ENCODE measurements at places on chromosomes 11 and 22. TPM values are rescaled to one million over a fixed set of nuclear protein-coding genes. Genes with fewer than 3 reads are reported as not detected.

Gene SLC22A6
- total RNA-seq, result not detected

Gene MRGPRX4
- total RNA-seq, result not detected

Gene YPEL4
- not detected for total RNA-seq

Gene C11orf86
- not detected for total RNA-seq

Gene USP47
- total RNA-seq, result 51.4 TPM

Gene WNT11
- 1.5 TPM for total RNA-seq

Gene PDGFB
- 2.9 TPM for total RNA-seq

Gene ZBTB16
- total RNA-seq, result 0.99 TPM

Gene NAV2
- total RNA-seq, result 0.27 TPM

Gene WT1
- total RNA-seq, result not detected

Gene C22orf31
- not detected for total RNA-seq

Gene ADORA2A
- total RNA-seq, result 34.4 TPM

Gene STK33
- total RNA-seq, result 0.14 TPM

Gene MIAT
- 11.4 TPM for total RNA-seq

Gene OR52E1
- not detected for total RNA-seq

Gene PTH
- not detected for total RNA-seq

Gene TEX54
- total RNA-seq, result 0.70 TPM

Gene OR2AT4
- not detected for total RNA-seq

Gene LSP1
- total RNA-seq, result 263 TPM

Gene MMP27
- total RNA-seq, result not detected

Gene NXPE4
- total RNA-seq, result not detected

Gene C11orf21
- total RNA-seq, result 7.8 TPM

Gene APOA5
- total RNA-seq, result not detected

Gene SMIM38
- total RNA-seq, result 0.71 TPM

Gene OR51I1
- not detected for total RNA-seq

Gene MYH9
- total RNA-seq, result 521 TPM

Gene ELMOD1
- total RNA-seq, result not detected

Gene CCND1
- total RNA-seq, result 0.39 TPM

Gene IL17REL
- total RNA-seq, result 0.11 TPM

Gene GNAZ
- 0.39 TPM for total RNA-seq

Gene KCNQ1OT1
- total RNA-seq, result 0.49 TPM

Gene RIBC2
- 6.7 TPM for total RNA-seq

Gene CHEK1
- 112 TPM for total RNA-seq

Gene KCNJ1
- total RNA-seq, result not detected

Gene DNAJB7
- total RNA-seq, result not detected

Gene ZC3H7B
- 48.7 TPM for total RNA-seq

Gene POTEH
- total RNA-seq, result not detected

Gene CCDC87
- 0.50 TPM for total RNA-seq

Gene RAB6A
- total RNA-seq, result 66.3 TPM

Gene PATL1
- 72.3 TPM for total RNA-seq

Gene PKP3
- total RNA-seq, result 0.12 TPM

Gene CABP7
- total RNA-seq, result not detected

Gene SLCO2B1
- total RNA-seq, result not detected

Gene ARFIP2
- total RNA-seq, result 59.9 TPM

Gene IGSF9B
- total RNA-seq, result 119 TPM

Gene CHST1
- total RNA-seq, result 0.18 TPM
